ENCODE measurements at places on chromosomes 3 and 15. TPM values are rescaled to one million over a fixed set of nuclear protein-coding genes. Genes with fewer than 3 reads are reported as not detected.

Gene TGM4
- total RNA-seq: 0.13 TPM

Gene ATP13A4
- total RNA-seq: 0.13 TPM

- no peak for DNase-seq
Observed at GRCh38 chr3:66885326-66886000, 112.6 kb upstream of the KBTBD8 start.

GRCh38 chr3:159881828-159882309, 106.8 kb upstream of the IL12A start:
- no peak for DNase-seq

- DNase-seq: no peak
Observed at GRCh38 chr3:127258733-127259132, 29.1 kb downstream of the PRR20G start.

DNA sequence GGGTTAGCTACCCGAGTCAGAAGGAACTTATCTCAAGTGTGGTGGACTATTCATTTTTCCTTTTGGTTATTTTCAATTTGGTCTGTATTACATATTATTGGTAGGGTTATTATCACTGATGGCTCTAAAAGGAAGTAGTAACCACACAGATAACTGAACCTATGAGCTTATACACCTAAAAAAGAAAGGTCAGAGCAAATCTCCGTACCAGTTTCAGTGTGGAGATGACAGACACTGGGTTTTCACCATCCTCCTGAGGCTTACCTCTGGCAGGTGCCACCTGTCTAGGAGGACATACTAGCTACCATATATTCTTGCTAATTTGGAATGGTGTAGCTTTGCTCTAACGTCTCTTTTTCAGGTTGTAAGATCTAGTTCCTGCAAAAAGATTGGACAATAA, 10.2 kb downstream of the GAP43 start:
- no peak for DNase-seq

DNA sequence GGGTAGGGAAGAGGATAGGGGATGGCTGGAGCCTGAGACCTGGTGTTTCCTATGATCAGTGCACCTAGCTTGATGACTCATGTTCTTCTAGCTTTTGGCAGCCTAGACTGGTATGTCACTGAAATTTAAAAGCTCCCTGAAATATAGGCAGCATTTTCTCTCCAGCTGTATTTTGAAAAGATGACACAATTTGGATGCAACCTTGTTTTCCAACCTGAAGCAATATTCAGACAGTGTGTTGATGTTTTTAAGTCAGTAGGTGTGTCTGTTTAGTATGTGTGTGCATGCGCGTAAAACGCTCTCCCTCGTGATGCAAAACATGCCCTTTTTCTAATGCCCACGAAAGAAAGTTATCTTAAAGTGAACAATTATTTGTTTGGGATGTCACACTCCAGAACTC, 58.5 kb downstream of the RPL22L1 start:
- peak; percentile 85 for DNase-seq

Gene CTXN2
- not detected for total RNA-seq

Gene LRRC49
- 3.3 TPM for total RNA-seq

- no peak for DNase-seq
Observed at GRCh38 chr3:135973841-135974240, 8.3 kb downstream of the PPP2R3A start.

DNA sequence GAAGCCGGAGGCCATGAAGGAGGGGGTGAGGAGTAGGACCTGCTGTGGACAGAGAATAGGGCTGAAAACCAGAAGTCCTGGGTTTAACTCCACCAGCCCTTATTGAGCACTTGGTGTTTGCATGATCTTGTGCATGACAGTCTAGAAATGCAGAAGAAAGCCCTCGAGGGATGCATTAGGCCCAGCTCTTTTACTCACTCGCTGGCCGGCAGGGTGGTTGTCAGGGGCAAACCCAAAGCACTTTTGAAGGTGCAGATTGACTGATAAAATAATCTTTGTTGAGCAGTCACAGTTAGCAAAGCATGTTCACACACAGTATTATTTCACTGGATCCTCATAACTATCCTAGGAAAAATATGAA, 55.3 kb downstream of the CORO2B start:
- DNase-seq: no peak

- peak; percentile 6 for DNase-seq
Observed at GRCh38 chr3:182364723-182365650, 428.3 kb upstream of the ATP11B start.

DNA sequence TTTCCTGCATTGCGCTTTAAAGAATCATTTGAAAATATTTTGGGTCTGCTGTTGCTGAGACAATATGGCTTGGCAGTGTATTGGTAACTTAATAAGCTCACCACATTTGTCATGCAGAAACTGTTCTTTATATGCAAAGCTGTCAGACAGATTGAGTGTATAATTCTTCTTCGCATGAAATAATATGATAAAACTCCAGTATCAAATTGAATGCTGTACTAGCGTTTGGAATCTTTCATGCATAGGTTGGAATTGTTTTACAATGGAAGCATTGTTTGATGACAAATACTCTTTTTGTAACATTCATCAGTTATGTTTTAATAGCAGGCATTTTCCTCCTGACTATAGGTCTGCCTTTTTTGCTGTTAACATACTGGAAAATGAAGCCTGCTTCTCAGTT, 53.8 kb downstream of the RBMS3 start:
- peak; percentile 12 for DNase-seq

GRCh38 chr3:147396712-147397046, 9.7 kb downstream of the ZIC4 start:
- no peak for DNase-seq

DNA sequence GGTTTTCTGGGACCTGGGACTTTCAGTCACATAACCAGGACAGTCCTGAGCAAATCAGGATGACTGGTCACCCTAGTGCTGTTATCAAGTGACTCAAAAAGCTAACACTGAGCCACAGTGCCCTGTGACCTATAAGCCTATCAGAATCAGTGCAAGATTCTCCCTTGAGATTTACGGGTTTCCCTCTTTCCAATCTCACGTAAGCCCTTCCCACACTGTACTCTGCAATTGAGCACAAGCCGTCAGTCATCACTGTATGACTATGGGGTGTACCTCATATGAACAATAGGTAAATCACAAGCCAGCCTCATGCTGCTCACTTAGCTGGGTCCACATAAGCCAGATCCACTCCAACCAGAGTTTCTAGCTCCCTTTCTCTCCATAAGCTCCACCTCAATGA, 21.0 kb upstream of the CLDN18 start:
- DNase-seq: no peak

Gene XIRP1
- not detected for total RNA-seq

Gene PTPRG
- total RNA-seq: 6.7 TPM

- peak; percentile 44 for DNase-seq
Observed at GRCh38 chr3:61936344-61936937, 375.1 kb downstream of the PTPRG start.

DNA sequence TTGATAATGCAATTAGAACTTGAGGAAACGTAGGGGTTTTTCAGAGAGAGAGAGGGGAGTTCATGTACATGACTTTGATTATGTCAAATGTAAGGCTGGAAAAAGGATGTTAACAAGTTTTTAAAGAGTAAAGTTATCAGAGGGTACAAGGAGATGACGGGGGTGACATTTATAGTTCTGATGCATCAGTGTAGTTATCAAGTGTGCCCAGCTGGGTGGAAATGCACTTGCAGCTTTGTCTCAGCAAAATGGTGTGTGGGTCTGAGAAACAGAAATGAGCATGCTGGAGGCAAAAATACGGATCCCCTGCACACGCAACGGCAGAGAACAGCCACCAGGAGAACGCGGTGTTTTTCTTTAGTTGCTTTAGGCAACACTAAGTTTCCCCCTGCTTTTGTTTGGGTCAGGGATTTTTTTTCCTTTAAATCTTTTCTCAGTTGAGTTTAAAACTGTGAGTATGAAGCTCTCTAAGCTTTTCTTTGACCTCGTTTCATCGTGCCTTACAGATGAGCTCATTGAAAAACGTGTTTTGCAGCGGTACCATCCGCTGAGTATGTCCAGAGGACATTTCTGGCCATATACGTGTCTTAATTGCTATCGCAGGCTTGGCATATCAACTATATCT, 205.4 kb downstream of the PDZRN3 start:
- DNase-seq: no peak

Gene GOLGA6L10
- under 0.01 TPM for total RNA-seq

DNA sequence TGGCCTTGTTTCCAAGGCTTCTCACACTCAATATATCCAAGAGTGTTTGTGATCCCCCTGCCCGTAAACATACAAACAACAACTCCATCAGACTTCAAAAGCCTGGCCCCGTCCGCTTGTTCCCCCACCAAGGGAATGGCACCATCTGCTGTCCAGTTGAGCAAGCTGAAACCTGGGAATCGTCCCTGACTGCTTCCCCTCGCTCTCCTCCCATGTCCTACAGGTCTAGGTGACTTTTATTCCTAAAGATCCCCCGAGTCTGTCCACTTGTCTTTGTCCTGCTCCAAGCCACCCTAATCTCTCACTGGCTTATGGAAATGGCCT, 27.9 kb upstream of the FAM174B start:
- peak; percentile 48 for DNase-seq

Gene STRIT1
- total RNA-seq: not detected

Gene ABCF3
- 73.1 TPM for total RNA-seq

Gene TEX55
- not detected for total RNA-seq

Gene APOD
- total RNA-seq: 12.9 TPM

Gene LTK
- not detected for total RNA-seq

GRCh38 chr15:85777250-85778106, 17.2 kb downstream of the KLHL25 start:
- no peak for DNase-seq

DNA sequence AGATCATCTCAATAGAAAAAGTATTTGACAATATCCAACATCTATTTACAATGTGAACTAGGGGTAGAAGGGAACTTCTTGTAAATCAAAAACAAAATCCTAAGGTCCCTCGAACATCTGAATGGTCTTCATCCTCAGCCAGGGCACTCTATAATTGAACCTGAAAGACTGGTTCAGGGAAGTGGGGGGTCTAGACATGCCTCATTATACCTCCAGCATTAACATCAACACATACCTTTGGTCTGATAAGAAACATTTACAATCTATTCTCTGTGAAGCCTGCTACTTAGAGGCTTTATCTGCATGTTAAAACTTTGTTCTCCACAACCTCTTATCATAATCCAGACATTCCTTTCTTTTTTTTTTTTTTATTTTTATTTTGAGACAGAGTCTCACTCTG, 211.8 kb downstream of the CTNNB1 start:
- no peak for DNase-seq

DNA sequence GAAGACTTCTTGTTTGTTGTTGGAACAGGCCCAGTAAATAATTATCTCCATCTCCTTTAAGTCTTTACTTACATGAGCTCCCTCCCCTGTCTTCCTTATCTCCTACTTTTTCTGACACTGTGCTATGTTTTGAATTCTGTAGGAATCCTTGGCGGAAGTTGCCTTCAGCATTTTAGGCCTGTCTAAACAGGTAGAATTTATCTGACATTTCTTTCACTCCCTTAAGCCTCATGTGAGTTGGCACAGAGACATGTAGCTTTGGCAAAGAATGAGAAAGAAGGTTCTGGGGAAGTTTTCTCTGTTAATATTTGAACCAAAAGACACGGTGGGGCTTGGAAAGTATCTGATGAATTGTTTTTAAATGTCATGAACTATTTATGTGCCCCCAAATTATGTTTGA, 8.1 kb downstream of the MCTP2 start:
- no peak for DNase-seq

Gene VWA5B2
- total RNA-seq: not detected
